Body of pancreas (tissue), 4 donors: ENCODE measurements at places on chromosomes 2 and 18.

- DNase-seq: no peak
These were observed 138.6 kb upstream of the NDUFV2 start for GRCh38 chr18:8963876-8964275.

DNA sequence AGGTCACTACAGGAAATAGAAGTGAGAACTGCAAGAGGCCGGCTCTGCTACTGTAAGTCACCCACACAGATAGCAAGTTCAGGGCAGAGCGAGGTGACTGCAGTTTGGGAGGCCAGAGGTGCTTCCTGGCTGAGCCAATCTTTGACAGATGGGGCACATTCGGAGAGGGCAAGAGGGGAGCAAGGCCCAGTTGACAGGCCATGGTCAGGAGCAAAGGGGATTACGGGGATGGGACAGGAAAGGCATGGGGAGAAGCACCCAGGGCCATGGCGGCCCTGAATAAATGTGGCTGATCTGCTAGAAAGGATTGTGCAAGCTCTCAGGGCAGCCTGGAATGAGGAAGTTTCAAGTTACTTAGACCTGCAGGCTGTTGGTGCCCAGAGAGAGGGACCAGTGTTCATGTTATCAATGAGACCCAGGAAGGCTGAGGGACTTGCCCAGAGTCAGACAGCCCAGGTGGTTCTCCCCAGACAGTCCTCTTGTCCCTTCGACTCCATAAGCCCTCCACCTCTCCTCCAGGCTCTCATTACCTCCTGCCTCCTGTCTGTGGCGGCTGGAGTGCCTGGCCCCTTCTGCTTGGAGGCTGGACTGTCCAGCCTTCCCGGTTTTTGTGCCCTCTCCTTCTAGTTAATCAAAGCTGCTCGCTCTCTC lies 123.3 kb downstream of the CTIF start:
- DNase-seq: no peak

GRCh38 chr2:133682906-133683305 lies 114.6 kb upstream of the NCKAP5 start:
- no peak for DNase-seq

GRCh38 chr2:88737385-88737784 lies 45.9 kb downstream of the RPIA start:
- no peak for DNase-seq

- no peak for DNase-seq
These were observed 33.7 kb downstream of the RBFA start for GRCh38 chr18:80067897-80068296.
